ENCODE measurements at places on chromosomes 5 and 9.

GRCh38 chr5:143559586-143560109 is 156.2 kb upstream of the NR3C1 start:
- DNase-seq: no peak

GRCh38 chr5:78597068-78597973 is 51.3 kb downstream of the LHFPL2 start:
- no peak for DNase-seq

GRCh38 chr9:17630531-17630949 is 51.7 kb downstream of the SH3GL2 start:
- DNase-seq: no peak

- DNase-seq: no peak
Observed at GRCh38 chr5:103441523-103441922, 121.1 kb downstream of the NUDT12 start.

- no peak for DNase-seq
Observed at GRCh38 chr9:100600521-100601079, 22.7 kb downstream of the CAVIN4 start.

GRCh38 chr9:18154661-18155060 is 319.3 kb upstream of the ADAMTSL1 start:
- no peak for DNase-seq

- no peak for DNase-seq
Observed at GRCh38 chr9:121268598-121268850, 562 bp downstream of the GSN start.

DNA sequence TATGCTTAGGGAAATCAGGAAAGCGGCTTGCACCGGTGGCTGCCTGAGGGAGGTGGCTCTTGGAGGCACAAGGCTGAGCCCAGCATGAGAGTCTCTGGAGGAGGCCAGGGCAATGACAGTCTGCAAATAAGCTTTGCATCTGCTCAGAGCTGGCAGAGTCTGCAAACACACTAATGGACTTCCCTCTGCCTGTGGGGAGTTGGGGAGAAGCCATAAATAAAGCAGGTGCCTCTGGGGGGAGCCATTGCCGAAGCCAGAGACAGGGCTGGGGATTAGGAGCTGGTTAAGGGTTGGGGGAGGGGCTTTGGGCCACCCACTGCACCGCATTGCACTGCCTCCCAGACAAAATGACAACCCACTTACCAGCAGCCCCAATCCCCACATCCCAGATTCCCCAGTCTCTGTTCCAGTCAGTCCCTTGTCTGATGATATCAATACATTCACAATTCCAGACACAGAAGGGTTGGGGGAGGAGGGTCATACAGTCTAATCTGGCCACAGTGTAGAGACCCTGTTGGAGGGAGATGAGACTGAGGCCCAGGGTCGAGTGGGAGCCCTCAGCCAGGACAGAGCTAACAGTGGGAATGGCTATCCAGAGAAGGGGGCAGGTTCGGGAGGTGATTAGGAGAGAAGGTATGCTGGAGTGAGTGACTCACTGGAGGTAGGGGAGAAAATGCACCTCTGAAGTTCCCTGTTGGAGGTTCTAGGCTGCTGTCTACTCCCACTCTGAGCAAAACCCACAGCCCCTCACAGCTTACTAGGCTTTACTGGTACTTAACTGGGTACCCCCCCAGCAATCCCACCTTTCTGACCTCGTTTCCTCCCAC is 53.7 kb downstream of the PAX5 start:
- DNase-seq: no peak

DNA sequence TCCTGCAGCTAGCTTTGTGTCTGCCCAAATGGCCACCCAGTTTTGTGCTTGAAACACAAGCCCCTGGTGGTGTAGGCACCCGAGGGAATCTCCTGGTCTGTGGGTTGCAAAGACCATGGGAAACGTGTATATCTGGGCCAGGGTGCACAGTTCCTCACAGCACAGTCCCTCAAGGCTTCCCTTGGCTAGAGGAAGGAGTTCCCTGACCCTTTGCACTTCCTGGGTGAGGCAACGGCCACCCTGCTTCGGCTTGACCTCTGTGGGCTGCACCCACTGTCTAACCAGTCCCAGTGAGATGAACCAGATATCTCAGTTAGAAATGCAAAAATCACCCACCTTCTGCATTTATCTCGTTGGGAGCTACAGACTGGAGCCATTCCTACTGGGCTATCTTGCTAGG is 865.0 kb upstream of the ACO1 start:
- DNase-seq: no peak

GRCh38 chr5:145293716-145294115 is 541.4 kb downstream of the PRELID2 start:
- no peak for DNase-seq
